Fibroblast of skin of right biceps (primary cell): ENCODE measurements at places on chromosomes 4 and X.

DNA sequence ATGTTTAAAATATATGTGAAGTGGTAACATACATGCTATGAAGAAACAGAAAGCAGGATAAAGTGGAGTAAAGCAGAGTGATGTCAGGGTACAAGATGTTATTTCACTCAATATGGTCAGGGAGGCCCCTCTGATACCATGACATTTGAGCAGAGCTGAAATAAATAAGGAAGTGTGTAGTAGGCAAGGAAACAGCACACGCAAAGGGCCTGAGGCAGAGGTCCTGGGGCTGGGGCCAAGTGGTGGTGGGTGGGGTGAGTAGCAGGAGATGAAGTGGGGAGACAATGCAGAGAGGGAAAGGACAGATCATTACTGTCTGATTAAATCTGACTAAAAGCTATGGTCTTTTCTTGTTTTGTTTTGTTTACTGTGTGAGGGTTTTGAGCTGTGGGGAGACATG is 61.1 kb downstream of the FAM13A start:
- DNase-seq, result no peak

GRCh38 chr4:6282314-6282771 is 12.7 kb downstream of the WFS1 start:
- no peak for DNase-seq

DNA sequence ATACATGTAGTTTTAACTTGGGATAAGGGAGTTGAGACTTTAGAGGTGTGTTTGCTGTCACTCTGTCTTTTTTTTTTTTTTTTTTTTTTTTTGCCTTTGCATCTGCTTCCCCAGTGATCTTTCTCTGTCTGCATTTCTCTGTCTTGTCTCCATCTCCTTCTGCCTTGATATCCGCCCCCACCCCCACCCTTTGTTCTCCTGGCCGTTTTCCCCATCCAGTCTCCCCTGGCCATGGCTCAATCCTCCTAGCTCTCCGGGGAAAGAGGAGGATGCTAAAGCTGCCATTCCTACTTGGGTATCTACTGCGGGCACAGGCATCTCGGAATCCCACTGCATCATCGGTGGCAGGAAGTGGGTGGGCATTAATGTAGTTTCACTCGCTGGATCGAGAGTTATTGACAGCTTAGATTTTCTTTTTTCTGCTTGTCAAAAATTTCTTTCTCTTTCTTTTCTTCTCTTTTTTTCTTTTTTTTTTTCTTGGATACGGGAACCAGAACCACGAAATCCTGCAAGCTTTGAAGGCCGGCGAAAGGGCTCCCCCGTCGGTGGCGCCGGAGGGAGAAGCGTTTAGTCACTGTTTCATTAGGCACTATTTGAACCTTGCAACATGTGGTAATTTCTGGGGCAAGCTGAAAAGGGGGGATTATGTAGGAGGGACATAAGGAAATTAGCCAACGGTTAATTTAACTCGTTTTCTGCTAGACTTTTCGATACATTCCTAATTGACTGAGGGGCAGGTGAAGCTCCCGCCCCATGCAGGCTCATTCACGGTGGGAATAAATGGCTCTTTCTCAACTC is 8.2 kb downstream of the GSX2 start:
- DNase-seq, result no peak

GRCh38 chr4:98976716-98977115 is 18.8 kb upstream of the METAP1 start:
- DNase-seq, result peak; percentile 80

GRCh38 chr4:73674451-73674919 is 54.2 kb upstream of the RASSF6 start:
- peak; percentile 26 for DNase-seq

GRCh38 chr4:142379277-142380051 is 466.6 kb downstream of the INPP4B start:
- DNase-seq, result peak; percentile 96

DNA sequence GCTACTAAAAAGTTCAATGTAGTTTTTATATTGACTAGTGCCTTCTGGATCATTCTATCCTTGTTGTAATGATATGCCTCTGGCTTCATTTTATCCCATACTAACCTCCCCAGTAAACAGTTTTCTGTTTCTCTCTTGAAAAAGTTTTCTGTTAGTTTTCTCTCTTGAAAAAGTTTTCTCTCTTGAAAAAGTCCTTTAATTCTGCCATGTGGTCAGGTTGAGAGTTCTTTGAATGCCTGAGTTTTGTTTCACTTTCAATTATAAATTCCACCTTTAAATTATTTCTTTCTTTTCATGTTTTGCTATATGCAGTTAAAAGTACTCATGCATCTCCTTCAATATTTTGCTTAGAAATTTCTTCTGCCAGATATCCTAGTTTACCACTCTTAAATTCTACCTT is 1139.6 kb downstream of the STPG2 start:
- DNase-seq, result no peak

DNA sequence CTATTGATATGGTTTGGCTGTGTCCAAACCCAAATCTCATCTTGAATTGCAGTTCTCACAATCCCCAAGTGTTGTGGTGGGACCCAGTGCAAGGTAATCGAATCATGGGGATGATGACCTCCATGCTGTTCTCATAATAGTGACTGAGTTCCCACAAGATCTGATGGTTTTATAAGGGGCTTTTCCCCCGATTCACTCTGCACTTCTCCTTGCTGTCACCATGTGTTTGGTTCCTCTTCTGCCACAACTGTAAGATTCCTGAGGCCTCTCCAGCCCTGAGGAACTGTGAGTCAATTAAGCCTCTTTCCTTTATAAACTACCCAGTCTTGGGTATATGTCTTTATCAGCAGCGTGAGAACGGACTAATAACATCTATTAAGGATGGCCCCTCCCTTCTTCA is 68.8 kb downstream of the FBXW7 start:
- DNase-seq, result no peak

DNA sequence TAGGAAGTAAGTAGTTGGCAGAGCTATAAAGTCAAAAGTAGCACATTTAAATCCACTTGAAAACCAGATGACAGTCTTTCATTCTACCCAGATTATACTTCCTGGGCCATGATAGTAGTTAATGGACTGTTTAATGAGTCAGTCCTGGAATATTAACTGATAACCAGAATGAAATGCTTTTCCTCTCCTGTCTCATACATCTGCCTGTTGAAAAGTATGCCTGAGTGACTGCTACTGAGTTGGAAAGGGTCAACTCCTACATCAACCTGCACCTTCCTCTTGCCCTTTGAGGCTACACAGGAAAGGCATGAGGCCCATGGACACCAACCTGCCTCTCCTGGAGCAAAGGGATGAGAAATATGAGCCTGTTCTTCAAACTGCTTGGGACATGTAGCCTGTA is 36.0 kb upstream of the COX7B2 start:
- DNase-seq, result no peak

DNA sequence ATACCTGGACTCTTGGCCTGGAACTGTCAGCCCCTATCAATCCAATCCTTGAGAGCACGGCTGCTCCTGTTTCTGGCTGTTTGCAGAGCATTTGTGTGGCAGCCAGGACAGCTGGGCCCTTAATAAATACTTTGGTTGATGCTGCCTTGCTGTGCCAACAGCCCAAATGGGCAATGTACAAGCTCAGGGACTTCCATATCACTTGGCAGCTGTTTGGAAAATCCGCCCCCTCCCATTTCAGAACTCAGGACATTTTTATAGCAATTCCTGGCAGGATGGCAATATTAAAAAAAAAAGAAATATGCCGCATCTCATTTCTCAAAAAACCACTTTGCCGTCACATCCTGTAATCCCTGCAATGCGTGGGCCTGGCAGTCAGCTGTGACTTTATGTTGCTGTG is 218.9 kb downstream of the HS3ST1 start:
- DNase-seq, result no peak
